ENCODE measurements at places on chromosomes 11 and 22.

GRCh38 chr11:92259861-92260260, 35.2 kb downstream of the FAT3 start:
- DNase-seq = no peak

DNA sequence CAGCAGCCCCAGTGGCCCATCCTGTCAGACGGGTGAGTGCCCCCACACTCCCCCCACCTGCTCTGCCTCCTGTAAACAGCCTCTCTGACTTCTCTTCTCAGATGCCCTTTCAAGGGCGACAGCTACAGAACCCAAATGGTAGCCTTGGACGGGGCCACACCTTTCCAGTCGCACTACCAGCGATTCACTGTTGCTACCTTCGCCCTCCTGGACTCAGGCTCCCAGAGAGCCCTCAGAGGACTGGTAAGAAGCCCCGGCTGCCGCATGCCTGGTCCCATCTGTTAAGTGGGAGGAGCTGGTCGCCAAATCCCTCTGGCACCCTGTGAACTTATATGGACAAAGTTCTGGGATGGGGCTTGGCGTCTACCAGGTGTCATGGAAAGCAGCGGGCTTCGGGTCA, 6.2 kb downstream of the ZP1 start:
- DNase-seq = no peak

DNA sequence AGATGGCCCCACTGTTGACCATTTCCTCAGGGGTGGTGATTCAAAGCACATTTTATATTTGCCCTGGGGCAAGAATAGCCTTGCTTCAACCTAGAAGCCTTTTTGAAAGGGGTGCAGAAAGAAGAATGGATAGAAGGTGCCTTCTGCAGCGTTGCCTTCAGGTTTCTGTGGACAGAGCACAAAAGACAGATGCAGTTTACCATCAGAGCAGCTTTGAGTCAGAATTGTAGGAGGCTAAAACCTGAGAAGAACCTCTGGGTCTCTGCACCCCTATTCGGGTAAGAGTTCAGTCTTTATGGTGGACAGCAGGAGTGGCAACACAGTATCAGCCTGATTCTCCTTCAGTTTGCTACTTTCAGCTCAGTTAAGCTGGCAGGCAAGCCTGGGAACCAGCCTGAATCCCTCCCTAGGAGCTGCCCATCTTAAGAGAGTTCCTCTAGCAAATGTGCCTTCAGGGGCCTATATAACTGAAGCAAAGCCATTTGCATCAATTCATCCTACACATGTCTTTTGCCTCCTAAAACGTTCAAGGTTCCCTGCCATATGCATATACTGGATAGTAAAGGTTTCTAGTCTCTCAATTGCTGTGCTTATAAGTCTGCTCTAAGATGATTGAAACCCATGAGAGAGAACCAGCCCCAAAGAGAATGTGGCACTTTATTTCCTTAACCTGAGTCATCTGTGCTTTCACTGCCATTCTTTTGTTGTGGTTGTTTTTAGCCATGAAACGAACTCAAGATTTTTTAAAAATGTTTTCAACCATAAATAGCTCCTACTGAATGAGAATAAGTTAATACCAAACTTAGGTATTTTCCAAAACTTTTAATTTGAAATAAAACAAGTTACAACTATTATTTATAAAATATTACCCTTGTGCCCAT, 123.0 kb downstream of the TRIM44 start:
- DNase-seq = no peak

GRCh38 chr11:9158898-9159391, 67.5 kb upstream of the SCUBE2 start:
- no peak for DNase-seq

GRCh38 chr11:134497586-134497985, 85.5 kb upstream of the B3GAT1 start:
- DNase-seq = no peak

DNA sequence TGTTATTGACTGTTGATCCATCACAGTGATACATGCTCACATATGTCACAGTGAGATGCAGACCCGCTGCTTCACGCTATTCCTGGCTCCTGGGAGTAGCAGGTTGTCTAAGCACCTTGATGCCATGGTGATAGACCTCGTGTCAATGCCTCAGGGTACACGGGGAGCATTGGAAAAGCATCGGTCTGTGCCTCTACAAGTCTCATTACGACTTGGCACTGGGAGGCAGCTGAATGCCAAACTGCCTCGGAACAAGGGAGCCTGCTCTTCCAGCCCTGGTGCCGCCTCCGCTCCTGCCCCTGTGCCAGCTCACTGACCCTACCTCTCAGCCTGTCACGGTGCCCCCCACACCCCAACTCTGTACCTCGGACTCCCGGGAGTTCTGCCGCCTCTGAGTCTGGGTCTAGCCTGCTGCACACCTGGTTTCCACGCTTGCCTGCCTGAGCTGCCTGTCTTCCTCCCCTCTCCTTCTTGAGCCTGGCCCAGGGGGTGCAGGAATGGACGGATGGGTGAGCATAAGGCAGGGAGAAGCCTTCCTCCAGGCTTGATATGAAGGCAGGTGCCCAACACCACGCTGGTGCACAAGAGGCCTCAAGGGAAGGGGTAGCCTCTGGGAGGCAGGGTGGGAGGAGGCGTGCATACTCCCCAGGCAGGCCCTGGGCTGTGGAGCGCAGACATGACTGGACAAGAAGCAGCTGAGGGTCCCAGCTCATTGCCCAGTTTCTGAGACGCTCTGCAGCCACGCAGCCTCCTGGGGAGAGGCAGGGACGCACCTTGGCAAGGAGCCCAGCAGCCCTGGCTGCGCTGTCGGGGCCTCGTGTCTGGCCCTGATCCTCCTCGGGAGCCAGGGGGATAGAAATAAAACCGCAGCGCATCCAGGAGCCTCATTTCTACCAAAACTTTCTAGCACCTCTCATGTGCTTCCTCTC, 1.8 kb upstream of the NFAM1 start:
- DNase-seq = peak; percentile 81

GRCh38 chr11:26473216-26474194, 98.6 kb downstream of the MUC15 start:
- DNase-seq = no peak

DNA sequence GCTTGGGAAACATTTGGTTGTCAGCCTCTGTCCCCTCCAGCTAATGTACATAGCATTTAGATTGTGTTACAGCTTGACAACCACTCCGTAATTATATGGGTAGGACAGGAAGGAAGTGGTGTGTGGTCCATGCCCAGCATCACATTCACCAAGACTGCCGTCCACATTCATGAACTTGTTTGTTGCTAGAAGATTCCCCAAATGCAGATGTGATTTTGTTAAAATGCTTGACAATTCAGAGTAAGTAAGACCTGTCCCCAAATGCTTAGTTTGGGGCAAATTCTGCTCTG, 1482.7 kb downstream of the TBC1D22A start:
- DNase-seq = no peak

DNA sequence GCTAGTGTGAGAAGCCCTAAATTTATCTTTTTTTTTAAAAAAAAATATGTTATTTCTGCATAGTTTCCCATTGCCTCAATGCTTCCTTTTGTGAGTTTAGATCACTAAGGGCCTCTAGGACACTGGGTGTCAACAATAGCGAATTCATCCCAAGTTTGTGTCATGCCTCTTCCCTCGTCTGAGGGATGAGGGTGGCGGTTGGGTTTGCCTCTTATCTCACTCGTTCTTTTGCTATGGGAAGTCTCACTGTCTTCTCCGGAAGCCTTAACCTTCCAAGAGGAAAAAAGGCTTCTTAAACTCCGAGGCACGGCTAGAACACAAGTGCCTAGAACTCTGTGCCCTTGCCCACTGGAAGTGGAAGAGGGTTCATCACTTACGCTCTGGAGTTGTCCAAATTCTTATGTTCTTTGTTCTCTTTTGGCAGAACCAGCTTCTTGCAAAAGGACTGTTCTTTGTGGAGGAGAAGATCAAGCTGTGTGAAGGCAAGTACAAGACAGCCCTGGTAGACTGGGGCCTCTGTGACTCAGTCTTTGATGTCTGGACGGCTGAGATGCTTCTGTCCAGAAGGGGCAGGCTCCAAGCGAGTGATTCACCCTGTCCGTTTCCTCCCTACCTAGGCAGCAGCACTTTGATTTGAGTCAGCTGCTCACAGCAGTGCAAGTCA, 78.5 kb downstream of the TRAF6 start:
- no peak for DNase-seq

DNA sequence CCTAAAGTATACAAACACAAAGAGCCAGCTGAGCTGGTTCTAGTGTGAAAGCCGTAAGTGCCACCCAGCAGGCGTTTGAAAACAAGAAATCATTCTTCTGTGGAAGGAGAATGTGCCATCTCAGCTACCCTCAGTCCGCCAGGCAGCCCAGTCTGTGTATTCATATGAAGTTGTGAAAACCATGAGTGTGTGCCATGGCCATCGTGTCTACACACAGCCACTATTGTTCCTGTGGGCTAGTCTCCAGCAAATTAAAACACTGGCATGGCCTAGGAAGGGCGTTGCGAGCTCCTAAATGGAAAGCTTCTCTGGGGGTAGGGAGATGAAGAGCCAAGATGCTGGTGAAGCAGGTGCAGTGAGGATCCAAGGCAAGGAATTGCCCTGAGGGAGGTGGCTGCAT, 51.5 kb upstream of the HORMAD2 start:
- no peak for DNase-seq

- DNase-seq = peak; percentile 94
Observed at GRCh38 chr22:31618057-31618456, 44.0 kb downstream of the PISD start.

GRCh38 chr11:19890308-19890707, 177.7 kb downstream of the NAV2 start:
- no peak for DNase-seq

DNA sequence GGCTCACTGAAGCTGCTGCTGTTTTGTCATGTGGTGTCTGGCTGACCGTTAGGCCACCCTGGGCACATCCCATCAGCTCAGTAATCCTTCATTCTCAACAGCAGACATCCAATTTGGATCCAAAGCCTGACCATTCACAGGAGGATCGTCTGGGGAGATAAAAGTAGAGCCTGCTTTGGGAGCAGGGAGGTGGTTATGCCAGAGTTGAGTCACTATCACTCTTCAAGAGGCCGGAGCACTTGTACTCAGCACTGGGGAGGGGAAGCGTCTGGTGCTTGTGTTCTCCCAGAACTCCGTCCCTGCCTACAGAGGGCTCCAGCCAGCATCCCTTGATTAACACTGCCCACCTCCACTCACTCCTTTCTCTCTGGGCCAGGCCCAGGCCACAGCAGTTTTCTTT, 382.6 kb downstream of the OPCML start:
- DNase-seq = no peak

GRCh38 chr11:111392552-111392951, 13.5 kb upstream of the POU2AF1 start:
- DNase-seq = no peak

- no peak for DNase-seq
Observed at GRCh38 chr22:35039625-35040024, 26.3 kb upstream of the ISX start.

GRCh38 chr11:126502982-126503381, 147.5 kb downstream of the ST3GAL4 start:
- no peak for DNase-seq

DNA sequence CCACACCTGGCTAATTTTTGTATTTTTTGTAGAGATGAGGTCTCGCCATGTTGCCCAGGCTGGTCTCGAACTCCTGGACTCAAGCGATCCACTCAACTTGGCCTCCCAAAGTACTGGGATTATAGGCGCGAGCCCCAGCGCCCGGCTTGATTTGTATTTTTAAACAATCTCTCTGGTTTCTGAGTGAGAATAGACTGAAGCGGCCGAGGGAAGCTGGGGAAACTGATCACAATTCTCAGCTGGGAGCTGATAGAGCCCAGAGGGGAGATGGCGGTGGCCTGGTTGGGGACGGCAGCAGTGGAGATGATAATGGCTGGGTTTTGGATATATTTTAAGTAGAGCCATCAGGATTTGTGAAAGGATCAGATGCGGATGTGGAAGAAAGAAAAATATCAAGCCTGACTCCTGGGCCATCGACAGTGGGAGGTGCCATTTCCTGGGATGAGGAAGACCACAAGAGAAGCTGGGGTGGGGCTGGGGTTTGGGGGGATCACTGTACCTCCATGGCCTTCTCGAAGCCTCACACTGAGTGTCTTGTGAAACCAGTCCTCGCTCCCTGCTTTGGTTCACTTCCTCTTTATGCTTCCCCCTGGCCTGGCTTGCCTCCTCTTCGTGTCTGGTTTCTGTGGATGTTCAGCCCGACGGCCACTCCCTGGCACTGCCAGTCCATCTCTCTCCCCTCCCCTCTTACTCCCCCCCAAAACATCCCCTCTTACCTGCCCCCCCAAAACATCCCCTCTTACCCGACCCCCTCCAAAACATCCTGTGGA, 51.9 kb downstream of the IGLL1 start:
- no peak for DNase-seq

DNA sequence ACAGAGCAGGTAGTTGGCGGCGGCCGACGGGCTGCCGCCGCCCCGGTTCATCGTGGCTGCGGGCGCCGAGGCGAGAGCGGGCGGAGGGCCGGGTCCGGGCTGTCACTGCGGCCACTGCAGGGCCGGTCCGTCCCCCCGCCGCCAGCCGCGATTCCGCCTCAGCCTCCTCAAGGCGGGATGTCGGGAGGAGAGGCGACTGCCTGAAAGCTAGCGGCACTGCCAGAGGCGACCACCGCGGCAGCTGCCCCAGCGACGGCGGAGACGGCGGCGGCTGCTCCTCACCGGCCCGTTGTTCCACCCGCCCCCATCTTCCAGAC, 234 bp downstream of the SESN3 start:
- no peak for DNase-seq

- DNase-seq = no peak
Observed at GRCh38 chr22:37502342-37503182, 16.4 kb upstream of the MFNG start.

DNA sequence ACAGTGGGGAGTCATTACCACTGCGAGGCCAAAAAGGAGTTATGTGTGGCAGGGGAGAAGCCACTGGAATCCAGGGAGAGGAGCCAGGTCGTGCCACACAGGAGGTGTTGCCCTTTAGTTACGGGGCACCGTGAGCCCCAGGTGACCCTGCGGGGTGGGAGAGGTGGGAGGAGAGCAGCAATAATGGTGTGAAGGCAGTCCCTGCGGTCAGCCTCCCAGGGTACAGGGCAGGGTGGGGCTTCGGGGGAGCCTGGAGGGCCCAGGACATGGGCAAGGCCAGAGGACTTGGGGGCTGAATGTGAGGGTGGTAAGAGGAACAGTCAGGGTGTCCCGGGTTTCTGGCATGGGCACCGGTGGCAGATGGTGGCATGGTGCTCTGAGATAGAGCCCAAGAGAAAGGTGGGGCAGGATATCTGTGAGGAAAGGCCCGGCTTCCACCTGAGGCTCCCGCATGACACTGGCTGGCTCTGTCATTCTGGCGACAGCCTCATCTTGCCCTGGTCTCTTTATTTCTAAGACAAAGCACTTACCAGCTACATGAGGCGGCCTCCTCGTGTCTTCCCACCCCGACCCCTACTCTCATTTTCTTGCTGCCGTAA, 82.6 kb upstream of the LMO1 start:
- no peak for DNase-seq
